GM12865 (cell line): ENCODE measurements at places on chromosomes 13 and 19.

DNA sequence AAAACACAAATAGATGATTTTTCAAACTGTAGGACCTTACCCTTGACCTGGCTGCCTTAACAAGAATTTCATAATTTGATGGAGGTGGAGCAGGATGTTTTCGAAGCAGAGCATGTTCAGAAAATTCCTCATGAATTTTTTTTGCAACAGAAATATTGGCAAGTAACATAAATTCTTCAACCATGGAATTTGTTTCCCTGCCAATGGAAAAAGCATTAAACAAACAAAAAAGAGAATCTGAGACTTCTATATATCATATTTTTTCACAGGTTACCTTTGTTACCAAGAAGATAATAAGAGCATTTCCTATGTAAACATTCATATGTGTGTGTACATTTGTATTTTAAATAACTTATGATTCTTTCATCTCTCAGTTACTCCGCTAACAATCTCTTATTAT is 18.3 kb downstream of the DIS3 start:
- DNase-seq: no peak

- no peak for DNase-seq
Measured at GRCh38 chr13:96033220-96034015, 19.8 kb downstream of the UGGT2 start.

- no peak for DNase-seq
Measured at GRCh38 chr13:50908371-50908770, 1.2 kb upstream of the RNASEH2B start.

DNA sequence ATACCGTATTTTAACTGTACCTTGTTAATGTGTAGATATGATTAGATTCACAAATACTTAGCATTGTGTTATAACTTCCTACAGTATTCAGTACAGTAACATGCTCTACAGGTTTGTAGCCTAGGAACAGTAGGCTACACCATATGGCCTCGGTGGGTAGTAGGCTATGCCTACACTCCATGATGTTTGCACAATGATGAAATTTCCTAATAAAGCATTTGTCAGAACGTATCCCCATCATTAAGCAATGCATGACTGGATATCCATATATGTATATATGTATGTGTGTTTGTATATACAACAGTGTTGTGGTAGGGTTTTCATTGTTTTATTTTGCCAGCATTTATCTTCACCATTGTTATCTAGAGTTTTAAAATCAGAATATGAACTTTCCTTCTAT is 119.4 kb downstream of the SLC7A1 start:
- DNase-seq: no peak

DNA sequence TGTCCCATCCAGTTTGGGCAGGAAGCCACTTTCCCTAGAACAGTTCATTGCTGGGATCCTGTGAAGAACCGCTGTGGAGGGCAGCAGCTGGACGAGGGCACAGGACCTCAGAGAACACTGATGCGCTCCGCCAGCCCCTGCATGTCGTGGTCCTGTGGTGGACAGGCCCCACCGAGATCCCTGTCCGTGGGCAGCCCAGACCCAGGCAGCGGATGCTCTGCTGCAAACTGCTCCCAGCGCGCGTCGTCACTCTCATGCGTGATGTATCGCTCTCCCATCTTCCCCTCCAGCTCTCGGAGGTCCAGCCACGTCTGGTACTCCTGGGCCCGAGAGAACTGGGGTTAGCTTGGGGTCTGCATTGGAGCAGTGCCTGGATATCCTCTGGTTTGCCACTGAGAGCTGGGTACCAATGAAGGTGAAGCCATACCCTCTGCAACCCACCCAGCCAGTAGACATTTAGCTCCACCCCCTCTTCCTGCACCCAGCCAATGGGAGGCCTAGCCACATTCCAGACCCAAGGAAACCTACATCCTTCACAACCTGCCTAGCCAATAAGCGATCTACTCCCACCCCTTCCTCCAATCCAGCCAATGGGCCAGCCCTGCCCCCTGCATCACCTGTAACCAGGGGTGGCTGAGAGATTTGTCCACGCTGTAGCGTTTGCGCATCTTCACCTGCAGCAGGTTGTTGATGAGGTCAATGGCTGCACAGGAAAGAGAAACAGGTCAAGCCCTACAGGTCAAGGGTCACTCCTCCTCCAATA is 13.6 kb upstream of the DACT3 start:
- no peak for DNase-seq

DNA sequence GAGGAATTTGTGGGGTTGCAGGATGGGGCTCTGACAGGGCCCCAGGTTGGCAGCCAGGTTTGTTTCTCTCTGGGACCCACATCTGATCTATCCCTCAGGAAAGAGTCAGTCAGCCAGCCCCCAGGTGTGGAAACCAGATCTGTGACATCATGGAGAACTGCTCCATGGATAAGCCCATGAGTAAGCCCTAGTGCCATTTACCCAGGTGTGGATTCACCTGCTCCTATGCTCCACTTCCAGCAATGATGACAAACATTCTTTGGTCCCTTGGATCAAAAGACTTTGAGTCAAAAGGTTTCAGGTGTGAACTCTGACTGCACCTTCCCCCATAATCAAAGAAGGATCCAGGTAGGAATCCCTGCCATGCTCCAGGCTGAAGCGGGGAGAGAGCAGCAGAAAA is 26.9 kb upstream of the IGFL4 start:
- no peak for DNase-seq

DNA sequence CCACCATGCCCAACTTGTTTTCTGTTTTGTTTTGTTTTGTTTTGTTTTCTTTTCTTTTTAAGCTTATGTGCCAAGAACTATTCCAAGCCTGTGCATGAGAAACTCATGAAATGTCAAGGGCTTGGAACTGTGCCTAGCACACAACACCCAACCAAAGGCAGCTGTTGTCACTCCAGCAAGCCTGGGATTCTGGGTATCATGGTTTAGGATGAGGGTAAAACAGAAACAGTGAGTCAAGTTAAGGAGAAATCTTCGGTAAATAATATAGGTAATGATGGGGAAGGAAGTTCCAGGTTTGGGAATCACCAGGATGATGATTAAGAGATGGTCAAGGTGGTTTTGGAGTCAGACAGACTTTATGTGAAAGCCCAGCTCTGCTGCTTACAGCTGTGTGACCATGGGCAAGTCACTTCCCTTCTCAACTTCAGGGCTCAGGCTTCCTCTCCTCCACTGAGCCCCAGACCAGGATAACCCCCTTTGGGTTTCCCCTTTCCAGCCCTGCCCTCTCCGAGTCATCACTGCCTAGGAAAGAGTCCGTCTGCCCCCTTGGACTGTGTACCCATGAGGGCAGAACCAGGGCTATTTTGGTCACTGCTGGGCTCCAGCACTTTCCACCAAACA is 5.0 kb downstream of the PVR start:
- peak; percentile 10 for DNase-seq

- peak; percentile 61 for DNase-seq
Measured at GRCh38 chr19:46350029-46350757, 3.3 kb downstream of the PPP5C start.

GRCh38 chr19:8331263-8331845 is 10.1 kb downstream of the RPS28 start:
- no peak for DNase-seq

DNA sequence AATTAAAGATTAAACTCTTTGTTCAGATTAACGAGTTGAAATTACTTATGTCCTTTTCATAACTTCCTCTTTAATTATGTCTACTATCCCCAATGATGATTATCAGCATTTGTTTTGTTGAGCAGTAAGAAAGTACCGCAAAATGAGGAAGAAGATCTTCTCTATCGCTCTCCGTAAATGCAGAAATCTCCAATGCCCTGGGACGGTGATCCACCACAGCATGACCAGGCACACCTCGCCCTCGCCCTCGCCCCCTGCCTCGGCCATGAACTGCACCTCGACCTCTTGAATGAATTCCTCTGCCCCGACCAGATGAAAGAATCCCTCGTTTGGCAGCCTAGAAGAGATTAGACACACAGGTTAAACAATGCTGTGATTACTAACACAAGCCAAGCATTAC is 69.1 kb downstream of the RBM26 start:
- DNase-seq: no peak

GRCh38 chr13:91668866-91669495 is 270.6 kb downstream of the GPC5 start:
- no peak for DNase-seq

- DNase-seq: no peak
Measured at GRCh38 chr13:24086642-24087041, 73.9 kb upstream of the SPATA13 start.

- DNase-seq: no peak
Measured at GRCh38 chr13:77042566-77043177, 15.7 kb upstream of the FBXL3 start.

GRCh38 chr13:41137241-41137640 is 4.6 kb upstream of the KBTBD6 start:
- no peak for DNase-seq

- no peak for DNase-seq
Measured at GRCh38 chr13:101817898-101818297, 365.4 kb downstream of the ITGBL1 start.
